ENCODE measurements at places on chromosomes 12 and 14.

- DNase-seq = no peak
Measured at GRCh38 chr14:96804895-96805294, 7.7 kb downstream of the VRK1 start.

DNA sequence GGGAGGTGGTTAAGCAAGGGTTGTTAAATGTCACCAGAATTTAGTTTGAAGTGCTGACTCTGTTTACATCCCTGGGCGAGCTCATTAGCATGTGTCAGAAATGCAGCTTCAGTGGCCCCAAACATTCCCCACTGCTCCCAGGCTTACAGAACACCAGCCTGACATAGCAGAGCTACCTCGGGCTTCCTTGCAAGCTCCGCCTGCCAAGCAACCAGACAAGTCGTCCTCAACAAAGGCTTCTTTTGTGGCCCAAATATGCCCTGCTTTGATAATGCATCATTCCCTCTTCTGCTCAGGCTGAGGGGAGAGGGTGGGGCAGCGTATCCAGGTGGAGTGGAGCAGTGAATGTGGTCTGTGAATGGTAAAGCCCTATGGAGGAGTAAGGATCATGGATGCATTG is 28.0 kb downstream of the ERH start:
- DNase-seq = no peak

DNA sequence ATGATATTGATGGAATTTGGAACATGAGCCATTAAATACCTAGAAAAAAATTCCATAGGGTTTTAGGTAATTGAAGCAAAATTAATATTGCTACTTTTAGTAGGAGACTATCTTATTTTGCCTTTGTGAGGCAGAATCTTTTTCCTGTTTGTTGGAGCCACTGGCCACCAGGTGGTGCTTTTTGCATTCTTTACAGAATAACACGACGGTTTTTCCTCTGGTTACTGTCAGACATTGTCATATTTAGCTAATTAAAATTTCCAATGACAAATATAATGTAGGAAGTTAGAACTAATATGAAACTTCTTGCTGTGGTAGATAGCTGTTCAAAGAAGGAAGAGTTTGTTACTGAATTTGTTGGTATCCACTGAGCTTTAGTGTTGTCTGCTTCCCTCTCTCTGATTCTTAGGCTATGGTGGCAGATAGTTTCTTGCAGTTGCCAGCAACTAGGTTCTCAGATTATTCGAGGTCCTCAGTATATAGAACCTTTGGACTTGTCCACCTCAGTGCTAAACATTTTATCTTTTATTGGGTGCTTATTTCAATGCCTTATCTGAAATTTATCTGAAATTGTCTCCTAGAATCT is 25.7 kb downstream of the RAB21 start:
- DNase-seq = no peak

DNA sequence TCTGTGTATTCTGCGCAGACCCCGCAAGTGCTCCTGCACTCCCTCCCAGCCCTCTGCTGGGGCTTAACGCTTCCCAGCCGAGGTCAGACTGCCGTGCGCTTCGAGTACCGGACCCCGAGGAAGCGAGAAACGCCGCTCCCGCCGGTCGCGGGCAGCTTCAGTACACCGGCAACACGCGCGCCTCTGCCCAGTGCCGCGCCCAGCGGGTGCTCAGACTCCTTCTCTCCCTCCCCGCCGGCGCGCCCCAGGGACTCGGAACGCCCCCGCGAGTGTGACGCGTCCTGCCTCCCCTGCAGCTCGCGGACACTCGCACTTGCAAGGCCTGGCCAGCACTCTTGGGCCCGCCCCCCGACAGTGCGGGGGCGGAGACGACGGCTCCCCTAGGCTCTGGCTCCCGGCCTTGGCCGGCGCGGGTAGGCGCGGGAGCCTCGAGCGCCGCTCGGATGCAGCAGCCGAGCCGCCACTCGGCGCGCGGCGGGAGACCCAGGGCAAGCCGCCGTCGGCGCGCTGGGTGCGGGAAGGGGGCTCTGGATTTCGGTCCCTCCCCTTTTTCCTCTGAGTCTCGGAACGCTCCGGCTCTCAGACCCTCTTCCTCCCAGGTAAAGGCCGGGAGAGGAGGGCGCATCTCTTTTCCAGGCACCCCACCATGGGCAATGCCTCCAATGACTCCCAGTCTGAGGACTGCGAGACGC is at the start of gene PTGER2:
Gene PTGER2, plus strand, starts transcription at position 410 of the 692 bp plus-strand sequence. Its CDS starts 237 bp downstream, at position 647.
- DNase-seq = no peak

DNA sequence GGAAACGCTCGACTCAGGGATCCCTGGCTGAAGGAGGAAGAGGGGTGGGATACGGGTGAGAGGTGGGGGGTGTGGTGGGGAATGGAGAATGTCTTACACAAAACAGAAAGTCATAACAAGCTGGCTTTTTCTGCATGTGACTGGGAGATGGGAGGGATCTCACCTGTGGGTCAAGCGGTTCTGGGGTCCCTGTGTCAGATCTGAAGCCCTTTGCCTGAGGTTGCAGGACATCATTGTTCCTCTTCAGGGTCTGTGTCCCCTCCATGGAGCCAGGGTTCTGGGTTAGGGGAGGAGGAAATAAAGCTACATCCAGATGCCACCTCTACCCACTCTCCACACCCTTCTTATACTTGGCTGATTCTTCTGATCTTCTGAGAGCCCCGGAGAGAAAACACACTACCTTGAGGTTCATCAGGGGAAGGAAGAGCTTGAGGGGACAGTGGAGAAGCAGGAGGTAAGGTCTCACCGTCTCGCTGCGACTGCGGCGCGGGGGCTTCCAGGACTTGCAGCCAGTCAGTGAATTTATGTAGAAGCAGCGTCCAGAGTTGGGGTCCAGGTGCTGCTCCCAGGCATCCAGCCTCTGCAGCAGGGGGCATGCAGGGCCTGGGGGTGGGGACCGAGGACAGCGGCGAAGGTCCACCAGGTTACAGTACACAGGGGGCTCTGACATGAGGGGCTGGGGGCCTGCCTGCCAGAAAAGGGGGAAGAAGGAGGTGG is 2.5 kb downstream of the ARHGAP9 start:
- no peak for DNase-seq

- no peak for DNase-seq
Measured at GRCh38 chr14:79318371-79318770, 892.9 kb downstream of the DIO2 start.

GRCh38 chr14:101103321-101103901 is 199.9 kb upstream of the RTL1 start:
- no peak for DNase-seq

DNA sequence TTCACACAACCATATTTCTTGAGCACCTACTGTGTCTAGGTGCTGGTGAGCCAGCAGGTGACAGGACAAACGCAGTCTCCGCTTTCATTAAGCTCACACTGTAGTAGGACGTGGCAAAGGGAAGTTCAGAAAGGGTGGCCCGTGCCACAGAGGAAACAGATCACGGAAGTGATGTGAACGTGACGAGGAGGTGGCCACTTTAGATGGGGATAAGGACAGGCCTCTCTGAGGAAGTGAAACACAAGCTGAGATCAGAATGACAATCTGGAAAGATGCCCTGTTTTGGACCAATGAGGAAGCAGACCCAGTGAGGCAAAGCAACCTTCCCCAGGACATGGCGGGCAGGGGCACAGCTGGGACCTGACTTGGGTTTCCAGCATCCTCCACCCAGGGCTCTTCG is 127.4 kb upstream of the PRMT8 start:
- no peak for DNase-seq

DNA sequence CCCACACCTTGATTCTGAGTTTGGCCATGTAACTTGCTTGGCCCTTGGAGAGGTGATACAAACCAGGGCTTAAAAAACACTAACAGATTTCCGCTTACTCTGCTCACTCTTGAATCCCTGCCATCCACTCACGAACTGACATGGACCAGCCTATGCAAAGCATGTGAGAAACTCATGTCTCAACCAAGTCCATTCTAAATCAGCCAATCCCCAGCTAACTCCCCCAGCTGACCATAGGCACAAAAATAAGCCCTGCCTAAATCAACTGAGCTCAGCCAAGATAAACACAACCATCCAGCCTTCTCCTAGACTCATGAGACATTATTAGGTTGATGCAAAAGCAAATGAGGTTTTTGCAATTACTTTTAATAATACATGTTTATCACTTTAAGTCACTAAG is 353.9 kb upstream of the TBX3 start:
- DNase-seq = no peak

- no peak for DNase-seq
Measured at GRCh38 chr12:24854017-24854416, 94.9 kb downstream of the BCAT1 start.
